ENCODE measurements at places on chromosomes 13 and 19.

DNA sequence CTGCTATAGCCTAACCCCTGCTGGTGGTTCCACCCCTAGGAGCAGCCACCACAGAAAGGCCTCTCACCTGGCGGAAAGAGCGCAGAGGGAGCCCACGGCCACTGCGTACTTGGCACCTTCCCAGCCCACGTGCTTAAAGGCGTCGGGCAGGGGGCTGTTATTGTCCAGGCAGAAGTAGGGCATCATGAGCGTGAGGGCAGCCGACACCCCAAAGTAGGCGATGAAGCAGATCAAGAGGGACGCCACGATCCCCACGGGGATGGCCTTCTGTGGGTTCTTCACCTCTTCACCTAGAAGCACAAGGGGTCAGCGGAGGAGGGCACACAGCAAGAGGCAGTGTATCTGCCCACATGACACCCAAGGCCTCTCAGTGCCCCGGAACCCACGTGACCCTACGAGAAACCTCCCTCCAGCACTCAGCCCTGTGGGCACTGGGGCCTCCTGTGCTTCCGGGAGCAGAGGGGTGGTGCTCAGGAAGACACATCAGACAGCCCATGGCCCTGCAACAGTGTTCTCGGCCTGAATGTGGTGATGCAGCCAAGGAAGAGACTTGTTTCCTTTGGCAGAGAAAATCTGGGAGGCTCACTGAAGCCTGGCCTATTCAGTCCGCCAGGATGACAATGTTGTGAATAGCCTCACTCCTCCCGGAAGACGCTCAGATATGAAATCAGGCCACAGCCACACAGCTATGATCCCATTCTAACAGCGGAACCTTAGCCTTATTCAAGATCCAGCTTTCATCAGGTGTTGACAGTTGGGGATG, 72.1 kb downstream of the SLC7A1 start:
- DNase-seq = no peak

- DNase-seq = no peak
Observed at GRCh38 chr13:79374578-79374977, 31.5 kb downstream of the RBM26 start.

GRCh38 chr13:30268673-30269072, 38.7 kb downstream of the KATNAL1 start:
- no peak for DNase-seq

GRCh38 chr19:3451451-3451866, 28.9 kb downstream of the SMIM24 start:
- DNase-seq = no peak

DNA sequence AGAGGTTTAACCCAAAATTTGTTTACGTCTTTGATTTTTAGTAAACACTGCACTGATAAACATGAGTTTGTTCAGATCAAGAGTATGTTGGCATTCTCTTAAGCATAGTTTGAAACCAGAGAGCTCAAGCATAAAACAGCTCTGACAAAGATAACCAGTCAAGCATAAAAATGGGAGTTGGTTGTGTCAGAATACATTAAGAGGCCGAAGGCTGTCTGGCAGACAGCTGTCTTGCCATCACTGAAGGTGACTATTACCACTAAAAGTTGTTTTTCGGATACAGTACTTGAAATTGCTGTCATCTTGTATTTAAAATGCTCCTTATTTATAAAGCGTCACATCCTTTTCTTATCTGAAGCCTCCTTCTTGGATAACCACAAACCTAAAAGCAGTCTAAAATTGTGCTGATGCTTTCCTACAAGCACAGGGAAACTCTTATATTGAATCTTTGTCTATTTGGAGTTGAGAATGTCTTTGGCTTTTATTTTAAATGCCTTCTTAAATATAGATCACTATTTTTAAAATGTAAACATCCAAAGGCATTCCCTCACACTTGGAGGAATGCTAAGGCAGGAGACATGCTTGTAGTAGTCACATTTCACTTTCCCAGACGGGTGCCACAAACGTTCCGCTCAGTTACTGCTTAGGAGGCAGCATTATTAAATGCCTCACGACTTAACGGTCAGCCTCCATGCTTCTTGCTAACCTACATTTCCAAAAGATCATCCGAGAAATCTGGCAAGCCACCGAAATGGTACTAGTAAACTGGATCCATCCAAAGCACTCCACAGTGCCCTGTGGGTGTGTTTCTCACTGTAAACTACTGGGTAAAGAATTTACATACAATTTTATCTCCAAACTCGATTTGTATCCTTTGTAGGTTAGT, 1.5 kb downstream of the SMAD9 start:
- no peak for DNase-seq

DNA sequence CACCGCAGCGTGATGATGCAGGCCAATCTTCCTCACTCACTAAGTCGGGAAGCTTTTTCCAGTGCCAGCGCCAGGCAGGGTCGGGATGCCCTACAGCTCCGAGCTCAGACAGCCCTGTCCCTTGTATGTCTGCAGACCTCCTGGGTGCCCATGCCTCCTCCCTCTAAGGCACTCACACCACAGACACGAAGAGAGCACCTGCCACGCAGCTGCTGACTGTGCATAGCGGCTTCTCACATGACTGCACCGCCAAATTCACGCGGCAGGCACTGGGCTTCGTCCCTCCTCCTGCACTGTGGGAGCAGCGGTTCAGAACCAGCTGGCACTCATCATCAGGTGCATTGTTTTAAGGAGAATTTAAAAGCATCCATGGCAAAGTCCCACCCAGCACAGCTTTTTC, 88.1 kb downstream of the SLC7A1 start:
- DNase-seq = no peak

GRCh38 chr13:112267660-112268059, 108.5 kb upstream of the SPACA7 start:
- DNase-seq = no peak

GRCh38 chr13:42891591-42891990, 100.5 kb downstream of the EPSTI1 start:
- no peak for DNase-seq

- no peak for DNase-seq
Observed at GRCh38 chr13:25743421-25743820, 308.4 kb downstream of the SHISA2 start.

DNA sequence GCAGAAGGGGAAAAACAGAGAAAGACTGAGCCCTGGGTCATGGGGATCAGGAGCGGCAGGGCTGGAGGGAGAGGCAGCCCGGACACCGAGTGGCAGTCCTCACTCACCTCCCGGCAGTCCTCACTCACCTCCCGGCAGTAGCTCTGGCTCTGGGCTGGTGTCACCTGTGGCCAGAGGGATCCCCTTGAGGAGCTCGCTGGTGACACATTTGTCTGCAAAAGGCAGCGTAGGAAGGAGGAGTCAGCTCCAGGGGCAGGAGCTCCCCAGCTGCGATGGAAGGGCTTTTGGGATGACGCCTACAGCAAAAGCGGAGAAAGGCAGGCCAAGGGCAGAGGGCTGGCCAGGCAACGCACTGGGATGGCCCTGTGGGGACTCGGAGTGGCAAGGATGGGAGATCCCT, 739 bp downstream of the EIF3G start:
- DNase-seq = no peak

- DNase-seq = peak; percentile 19
Observed at GRCh38 chr13:30111810-30112209, 195.5 kb downstream of the KATNAL1 start.

DNA sequence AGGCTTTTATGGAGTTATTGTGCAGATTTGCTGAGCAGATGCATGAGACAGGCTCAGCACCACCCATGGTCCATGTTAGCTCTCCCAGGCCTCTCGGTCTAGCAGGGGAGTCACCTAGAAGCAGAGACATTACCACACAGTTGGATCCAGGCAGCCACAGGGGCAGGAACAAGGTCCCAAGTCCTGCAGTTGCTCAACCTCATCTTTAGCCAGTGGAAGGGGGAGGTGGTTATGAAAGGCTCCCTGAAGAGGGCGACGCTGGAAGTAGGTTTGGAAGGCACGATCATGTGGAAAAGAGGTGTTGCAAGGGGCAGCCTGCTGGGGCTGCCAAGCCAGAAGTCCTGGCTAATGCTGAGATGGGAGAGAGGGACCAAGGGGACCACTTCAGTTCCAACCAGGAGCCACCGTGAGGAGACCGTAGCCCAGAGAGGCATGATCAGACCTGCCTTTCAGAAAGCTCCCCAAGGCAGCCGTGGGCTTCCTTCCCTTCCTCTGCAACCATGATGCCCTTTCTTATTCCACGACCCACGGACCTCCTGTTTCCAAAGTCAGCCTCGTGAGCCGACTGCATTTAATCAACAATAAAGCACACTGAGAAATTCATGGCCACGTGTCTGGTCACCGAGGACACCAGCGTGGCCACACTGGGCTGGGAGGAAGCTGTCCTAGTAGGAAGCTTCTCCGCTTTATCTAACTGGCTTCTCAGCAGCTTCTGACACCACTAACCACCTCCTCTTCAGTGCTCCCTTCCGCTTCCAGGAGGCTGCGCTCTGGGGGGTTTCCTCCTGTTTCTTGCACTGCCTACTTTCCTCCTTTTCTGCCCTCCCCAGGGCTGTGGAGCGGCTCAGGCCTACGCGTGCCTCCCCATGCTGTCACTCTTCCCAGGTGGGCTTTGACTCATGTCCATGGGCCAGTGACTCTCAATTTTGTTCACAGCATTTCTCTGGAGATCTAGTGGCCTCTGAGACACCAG, 2.6 kb downstream of the AP1M1 start:
- no peak for DNase-seq

DNA sequence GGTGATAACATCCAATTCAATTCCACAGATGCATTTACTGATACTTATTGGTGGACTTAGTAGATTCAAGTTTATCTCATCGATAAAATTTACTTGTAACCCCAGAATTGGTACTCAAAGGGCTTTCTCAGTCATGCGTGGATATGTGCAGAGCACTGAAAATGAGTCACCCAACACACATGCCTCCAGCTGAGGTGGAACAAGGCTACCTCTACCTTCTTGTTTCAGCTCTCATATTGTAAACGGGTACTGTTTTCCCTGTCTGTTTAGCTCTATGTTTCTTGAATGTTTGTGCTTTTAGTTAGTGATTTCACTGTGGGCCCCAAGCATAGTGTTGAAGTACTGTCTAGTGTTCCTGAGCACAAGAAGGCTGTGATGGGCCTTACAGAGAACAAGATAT, 1.5 kb downstream of the LRRC63 start:
- DNase-seq = no peak

DNA sequence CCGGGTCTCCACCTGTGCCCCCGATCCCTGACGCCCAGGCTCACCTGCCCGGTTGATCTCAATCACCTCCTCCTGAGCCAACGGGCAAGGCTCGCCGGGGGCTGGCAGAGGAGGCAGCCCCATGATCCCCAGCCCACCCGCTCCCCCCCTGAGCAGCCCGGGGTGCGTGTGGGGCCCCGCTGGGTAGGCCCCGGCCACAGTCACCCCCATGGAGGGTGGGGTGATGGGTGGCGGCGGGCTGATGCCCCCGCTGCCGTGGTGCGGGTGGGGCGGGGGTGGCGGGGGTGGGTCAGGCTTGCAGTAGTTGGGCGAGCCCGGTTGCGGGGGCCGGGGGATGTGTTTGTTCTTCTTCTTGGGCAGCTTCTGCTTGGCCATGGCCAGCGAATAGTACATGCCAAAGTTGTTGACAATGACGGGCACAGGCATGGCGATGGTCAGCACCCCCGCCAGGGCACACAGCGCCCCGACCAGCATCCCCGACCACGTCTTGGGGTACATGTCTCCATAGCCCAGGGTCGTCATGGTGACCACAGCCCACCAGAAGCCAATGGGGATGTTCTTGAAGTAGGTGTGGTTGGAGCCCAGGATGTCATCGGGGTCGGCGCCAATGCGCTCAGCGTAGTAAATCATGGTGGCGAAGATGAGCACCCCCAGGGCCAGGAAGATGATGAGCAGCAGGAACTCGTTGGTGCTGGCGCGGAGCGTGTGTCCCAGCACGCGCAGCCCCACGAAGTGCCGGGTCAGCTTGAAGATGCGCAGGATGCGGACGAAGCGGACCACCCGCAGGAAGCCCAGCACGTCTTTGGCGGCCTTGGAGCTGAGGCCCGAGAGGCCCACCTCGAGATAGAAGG, 6.0 kb downstream of the KCNC3 start:
- no peak for DNase-seq

GRCh38 chr19:56299688-56300087, 15.0 kb downstream of the ZSCAN5A start:
- no peak for DNase-seq

- DNase-seq = no peak
Observed at GRCh38 chr13:113176280-113176679, 17.8 kb downstream of the PROZ start.

DNA sequence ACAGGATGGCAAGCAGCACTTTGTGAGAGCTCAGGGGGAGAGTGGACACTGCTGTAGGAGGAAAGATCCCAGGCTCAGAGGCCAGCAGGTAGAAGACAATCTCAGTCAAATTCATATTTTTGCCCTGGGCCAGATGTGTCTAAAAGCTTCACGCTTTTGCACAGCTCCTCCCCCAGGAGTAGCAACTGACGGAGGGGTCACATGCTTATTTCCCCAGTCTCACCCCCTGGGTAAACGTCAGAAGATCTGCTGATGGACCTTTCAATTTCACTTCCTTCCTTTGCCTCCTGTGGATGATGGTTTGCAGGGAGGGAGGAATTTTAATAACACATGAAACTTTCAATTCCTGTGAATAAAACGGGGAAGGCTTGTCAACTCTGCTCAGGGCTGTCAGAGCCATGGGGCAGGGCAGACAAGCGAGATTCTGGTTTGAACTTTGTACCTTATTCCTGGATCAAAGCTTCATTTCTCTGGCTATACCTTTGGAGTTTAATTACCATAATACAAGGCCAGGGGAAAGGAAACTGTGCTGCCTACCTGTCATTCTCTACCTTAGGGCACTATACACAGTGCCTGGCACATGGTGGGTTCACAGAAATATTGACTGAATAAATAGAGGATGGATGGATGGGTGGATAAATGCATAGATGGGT, 41.0 kb downstream of the POU4F1 start:
- DNase-seq = no peak

DNA sequence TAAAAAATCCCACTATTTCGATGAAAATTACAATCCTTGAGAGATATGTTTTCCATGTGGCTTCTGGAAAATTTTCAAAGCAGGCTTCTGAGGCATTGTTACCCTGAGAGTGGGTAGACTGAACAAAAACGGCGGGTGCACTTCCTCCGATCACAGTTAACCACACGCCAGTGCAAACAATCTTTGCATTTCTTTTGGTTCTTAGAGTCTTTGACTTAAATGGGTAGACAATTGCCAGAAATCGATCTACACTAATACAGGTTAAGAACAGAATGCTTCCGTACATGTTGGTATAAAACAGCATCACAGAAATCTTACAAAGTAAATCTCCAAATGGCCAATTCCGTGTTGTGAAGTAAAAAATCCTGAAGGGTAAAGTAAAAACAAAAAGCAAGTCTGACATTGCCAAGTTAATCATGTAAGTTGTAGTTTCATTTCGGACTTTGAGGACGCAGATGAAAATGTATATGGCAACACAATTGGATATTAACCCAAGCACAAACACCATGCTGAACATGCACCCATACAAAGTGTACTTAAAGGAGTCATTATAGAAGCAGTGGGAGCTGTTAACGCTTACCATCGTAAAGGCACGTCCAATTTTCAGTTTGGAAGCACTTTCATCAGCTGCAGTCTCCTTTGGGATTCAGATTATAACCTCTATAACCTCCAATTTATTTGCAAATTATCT, 927 bp downstream of the LPAR6 start:
- no peak for DNase-seq

- DNase-seq = no peak
Observed at GRCh38 chr13:20939662-20940061, 37.1 kb upstream of the XPO4 start.
